ENCODE measurements at places on chromosomes 7 and 10.
A peak's percentile ranks its signal among the peaks of the same experiment; 100 is the strongest.

- no peak for DNase-seq
These were observed 40.5 kb downstream of the PDE6C start for GRCh38 chr10:93652857-93653256.

DNA sequence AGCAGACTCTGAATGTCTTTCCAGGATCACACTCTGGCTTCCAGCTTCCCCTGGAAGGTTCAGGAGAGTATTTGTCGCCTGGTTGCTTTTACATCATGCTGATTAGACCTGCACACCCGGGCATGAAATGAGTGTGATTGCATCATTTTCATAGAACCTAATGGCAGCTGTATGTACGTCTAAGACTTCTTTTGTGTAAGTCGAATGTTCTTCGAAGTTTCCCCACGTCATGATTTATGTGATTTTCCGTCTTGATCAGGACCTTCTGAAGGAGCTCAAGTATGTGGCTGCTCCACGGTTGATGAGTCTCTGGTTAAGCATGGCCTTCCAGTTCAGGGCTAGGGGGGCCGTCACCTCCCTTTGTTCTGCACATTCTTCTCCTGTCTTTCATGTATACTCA lies 4.5 kb downstream of the EIF4H start:
- no peak for DNase-seq

GRCh38 chr10:43204943-43205671 lies 61.8 kb downstream of the RASGEF1A start:
- peak; percentile 79 for DNase-seq

GRCh38 chr10:49055221-49055849 lies 60.0 kb downstream of the VSTM4 start:
- DNase-seq = no peak

DNA sequence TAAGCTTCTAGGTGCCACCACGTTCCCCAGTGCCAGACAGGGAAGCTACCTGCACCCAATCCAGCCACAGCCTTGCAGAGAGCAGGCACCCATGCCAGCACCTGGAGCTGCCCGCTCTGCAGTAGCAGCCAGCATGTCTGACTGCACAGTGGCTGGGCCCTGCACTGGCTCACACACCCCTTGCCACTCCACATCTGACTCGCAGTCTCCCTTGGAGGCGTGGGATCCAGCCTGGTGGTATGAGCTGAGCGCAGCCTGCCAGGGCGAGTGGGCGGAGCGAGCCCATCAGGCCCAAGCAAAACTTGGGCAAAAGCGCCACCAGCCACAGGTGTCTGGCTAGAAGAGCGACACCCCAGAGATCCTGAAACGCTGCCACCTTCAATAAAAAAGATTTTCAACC lies 30.1 kb downstream of the CRTAC1 start:
- no peak for DNase-seq

GRCh38 chr7:155586843-155587440 lies 40.6 kb upstream of the CNPY1 start:
- DNase-seq = no peak

GRCh38 chr7:1348096-1348822 lies 111.0 kb downstream of the MICALL2 start:
- no peak for DNase-seq

- DNase-seq = no peak
These were observed 1.7 kb downstream of the STN1 start for GRCh38 chr10:103916254-103916653.

GRCh38 chr7:29107056-29107455 lies 39.3 kb downstream of the CPVL start:
- no peak for DNase-seq

DNA sequence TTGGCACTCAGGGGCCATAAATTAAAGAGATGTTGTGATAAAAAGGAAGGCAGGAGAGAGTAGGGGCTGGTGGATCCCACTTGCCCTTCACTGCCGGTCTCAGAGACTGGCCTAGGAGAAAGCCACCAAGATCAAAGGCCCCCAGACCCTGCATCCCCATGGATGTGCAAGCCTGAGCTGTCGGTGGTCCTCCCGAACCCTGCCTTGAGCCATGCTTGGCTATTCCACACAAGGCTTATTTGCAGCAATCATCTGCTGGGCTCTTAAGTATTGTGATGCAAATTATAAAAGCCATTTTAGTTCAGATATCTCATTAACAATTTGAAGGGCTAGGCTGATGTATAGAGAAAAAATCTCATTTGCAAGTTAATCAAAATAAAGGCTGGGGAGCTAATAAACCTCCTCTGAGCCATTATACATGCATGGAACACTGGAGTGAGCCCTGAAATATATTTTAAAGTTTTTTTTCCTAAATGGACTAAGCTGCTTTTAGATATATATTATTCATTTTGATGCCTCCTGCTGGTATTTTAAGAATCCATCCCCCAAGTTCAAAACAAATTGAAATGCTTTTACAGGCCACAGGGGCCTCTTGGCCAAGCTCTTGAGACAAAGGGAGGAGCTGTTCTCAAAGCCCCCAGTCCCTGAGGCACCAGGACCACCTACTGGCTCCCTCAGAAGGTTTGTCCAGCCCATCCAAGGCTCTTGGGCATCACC lies 28.1 kb downstream of the OAT start:
- DNase-seq = no peak

DNA sequence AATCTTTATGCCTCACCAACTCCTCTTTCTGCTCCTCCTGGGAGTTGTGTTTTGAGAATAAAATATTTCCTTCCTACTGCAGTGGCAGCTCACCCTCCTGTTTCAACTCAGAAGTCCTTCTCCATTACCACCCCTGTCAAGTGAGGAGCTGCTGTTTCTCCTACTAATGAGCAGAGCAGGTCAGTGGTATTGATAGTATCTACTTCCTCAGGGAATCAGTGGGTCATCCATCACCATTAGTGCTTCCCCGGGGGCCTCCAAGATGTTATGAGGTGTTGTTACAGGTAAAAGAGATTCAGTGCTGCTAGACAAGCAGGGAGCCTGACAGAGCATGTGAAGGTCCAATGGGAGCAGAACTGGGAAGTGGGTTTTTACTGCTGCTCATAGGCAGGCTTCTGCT lies 795.2 kb downstream of the REEP3 start:
- no peak for DNase-seq

Measured in D341Med (cell line).